Stimulated activated CD4-positive, alpha-beta T cell treated with anti-CD3 and anti-CD28 coated beads, Interleukin-1b, Interleukin-23, amount 100 ng/mL, for 1 hour (primary cell): ENCODE measurements at places on chromosomes 5 and 9.

- DNase-seq, result no peak
These were observed 16.0 kb downstream of the ABLIM3 start for GRCh38 chr5:149157330-149157729.

DNA sequence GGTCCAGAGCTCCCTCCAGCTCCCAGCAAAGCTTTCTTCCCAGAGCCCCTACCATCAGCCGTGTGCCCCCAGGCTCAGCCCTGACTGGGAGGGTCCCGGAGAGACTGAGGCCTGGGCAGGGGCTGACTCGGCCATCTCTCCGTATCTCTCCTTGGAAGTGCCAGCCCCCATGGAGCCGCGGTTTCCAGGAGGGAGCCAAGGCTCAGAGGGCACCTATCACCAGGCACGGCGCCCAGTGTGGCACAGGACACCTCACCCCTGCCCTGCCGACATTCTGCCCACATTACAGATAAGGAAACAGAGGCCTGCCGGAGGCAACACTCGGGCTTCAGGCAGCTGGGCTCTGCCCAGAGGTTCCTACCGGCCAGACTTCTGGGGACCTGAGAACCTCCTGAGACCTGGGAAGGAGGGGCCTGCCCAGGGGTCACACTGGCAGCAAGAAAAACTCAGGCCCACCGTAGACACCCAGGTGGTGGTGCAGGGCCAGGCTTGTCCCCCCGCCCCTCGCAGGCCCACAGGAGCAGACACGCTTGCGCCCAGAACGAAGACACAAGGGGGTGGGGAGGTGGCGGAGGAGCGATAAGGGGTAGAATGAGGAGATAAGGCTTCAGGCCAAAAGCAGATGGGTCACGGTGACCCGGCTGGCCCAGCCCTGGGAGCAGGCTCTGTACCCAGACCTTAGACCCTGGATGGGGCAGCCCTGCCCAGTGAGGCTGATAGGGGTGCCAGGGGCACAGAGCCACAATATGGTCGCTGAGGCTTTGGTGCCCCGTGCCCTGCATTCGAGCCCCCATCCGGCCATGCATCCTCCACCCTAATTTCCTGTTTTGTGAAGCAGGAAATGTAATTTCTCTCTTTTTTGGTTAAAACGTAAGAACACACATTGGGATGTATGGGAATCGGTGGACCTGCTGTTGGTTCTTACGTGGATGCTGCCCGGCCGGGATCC is 11.8 kb downstream of the NR5A1 start:
- no peak for DNase-seq

DNA sequence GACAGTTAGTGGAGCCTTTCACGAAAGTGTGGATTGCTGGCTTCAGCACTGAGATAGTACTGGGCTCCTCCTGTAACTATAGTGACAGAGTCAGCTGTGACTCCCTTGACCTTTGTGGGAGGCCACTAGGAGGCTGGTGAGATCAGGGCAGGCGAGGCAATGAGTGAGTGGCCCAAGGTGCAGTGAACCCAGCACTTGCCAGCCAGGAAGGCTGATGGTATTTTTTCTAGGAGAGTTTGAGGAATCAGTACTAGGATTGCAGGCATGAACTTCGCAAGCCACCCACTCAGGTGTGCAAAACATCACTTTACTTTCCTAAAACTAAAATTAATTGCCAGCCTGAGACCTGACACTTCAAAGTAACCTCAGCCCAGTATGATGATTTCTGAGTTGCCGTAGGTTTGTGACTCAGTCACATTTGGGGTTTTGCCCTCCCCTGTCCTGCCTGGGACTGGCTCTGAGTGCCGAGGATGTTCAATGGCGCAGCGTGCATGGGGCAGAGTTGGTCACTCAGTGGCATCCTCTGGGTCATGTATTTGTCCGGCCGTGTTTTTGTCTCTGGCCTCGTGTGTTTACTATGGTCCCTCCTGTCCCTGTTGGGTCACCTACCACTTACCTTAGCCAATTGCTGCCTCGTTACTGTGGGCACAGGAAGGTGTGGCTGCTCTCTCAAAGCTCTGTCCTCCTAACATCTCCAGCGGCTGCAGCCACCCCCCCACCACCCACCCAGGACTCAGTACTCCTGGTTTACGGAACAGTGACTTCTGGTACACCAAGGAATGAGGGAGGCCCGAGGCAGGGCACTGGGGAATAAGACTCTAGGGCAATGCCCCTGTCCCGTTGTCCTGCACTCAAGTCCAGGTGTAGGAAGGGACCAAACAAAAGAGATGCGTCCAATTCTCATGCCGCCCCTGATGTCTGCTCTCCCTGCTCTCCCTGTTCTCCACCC is 67.2 kb downstream of the IL31RA start:
- DNase-seq, result no peak

- no peak for DNase-seq
These were observed 5.4 kb downstream of the NACC2 start for GRCh38 chr9:136089697-136090045.

- DNase-seq, result no peak
These were observed 288.9 kb downstream of the RAB3C start for GRCh38 chr5:58871648-58872242.

DNA sequence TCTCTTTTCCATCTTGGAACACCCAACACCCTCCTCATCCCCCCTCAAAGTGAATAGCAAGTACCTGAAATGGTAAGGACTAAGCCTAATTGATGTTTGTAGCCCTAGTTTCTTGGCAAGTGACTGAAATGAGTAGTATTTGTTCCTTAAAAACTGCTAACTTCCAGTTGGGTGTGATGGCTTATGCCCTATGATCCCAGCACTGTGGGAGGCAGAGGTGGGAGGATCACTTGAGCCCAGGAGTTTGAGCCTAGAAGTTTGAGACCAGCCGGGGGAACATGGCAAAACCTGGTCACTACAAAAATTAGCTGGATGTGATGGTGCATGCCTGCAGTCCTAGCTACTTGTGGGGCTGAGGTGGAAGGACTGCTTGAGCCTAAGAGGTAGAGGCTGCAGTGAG is 44.1 kb downstream of the ZFR start:
- DNase-seq, result no peak

- DNase-seq, result no peak
These were observed 37.8 kb upstream of the TMEM250 start for GRCh38 chr9:136156209-136157120.

DNA sequence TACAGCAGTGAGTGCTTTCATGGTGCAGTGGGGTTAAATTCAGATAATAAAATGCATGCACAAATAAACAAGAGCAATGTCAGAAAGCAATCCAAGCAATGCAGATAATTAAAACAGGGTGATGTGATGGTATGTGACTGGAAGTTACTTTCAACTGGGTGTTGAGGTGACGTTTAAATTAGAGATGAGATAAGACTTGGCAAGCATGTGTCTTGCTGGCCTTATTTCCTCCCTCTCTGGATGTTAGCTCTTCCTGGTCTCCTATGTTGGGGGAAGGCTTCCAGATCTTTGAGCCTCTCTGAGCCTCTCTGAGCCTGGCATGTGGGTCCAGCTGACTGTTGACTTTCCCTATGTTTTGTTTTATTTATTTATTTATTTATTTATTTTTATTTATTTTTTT is 54.4 kb downstream of the DOCK2 start:
- DNase-seq, result no peak

GRCh38 chr5:127210042-127210441 is 80.6 kb upstream of the MEGF10 start:
- no peak for DNase-seq

- DNase-seq, result no peak
These were observed 6.1 kb upstream of the FIBCD1 start for GRCh38 chr9:130945173-130945572.

DNA sequence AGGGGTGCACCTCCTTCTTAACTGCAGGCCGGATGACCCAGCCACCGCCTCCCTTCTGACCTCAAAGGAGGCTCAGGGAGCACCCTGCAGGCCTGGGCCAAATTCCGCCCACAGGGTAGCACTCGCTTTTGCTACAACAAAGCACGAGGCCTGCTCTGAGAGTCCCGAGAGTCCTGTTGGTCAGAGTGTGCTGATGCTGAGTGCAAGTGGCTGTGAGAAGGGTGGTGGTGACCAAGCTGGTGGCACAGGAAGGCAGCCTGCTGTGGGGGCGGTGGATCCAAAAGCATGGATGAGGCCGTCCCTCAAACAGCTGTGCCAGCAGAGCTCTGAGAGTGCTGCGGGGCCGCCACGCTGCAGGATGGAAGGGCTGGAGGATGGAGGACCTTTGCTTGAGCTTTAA is 101.8 kb downstream of the AK8 start:
- DNase-seq, result no peak

DNA sequence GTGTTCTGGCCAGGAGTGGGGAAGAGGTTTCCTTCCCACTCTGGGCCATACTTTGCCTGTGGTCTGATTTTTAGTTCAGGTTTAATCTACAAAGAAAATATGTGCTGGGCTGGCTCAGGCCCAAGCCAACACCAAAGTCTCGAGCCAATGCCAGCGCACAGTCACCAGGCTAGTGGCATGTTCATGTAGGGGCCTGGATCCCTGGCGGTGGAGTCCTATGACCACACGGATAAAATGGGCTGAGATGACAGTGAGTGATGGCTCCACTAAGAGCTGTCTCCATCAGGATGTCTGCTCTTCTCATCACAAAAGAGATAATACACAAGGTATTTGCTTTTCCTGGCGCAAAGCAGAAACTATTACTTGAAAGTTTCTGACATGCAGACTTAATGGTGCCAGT is 92.9 kb upstream of the PTPN3 start:
- no peak for DNase-seq

GRCh38 chr5:10573487-10574145 is 9.7 kb downstream of the ANKRD33B start:
- DNase-seq, result no peak

GRCh38 chr9:34664281-34665066 is 2.0 kb upstream of the CCL27 start:
- no peak for DNase-seq

DNA sequence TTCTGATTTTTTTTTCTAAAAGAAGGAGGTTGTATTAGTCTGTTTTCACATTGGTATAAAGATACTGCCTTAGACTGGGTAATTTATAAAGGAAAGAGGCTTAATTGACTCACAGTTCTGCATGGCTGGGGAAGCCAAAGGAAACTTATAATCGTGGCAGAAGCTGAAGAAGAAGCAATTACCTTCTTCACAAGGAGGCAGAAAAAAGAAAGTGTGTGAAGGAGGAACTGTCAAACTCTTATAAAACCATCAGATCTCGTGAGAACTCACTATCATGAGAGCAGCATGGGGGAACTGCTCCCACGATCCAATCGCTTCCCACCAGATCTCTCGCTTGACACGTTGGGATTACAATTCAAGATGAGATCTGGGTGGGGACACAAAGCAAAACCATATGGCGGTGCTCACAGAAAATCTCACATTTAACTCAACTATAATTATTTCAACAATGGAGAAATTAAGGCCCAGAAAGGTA is 27.1 kb downstream of the DPYSL3 start:
- DNase-seq, result no peak
